ENCODE measurements at places on chromosomes 4 and X.

DNA sequence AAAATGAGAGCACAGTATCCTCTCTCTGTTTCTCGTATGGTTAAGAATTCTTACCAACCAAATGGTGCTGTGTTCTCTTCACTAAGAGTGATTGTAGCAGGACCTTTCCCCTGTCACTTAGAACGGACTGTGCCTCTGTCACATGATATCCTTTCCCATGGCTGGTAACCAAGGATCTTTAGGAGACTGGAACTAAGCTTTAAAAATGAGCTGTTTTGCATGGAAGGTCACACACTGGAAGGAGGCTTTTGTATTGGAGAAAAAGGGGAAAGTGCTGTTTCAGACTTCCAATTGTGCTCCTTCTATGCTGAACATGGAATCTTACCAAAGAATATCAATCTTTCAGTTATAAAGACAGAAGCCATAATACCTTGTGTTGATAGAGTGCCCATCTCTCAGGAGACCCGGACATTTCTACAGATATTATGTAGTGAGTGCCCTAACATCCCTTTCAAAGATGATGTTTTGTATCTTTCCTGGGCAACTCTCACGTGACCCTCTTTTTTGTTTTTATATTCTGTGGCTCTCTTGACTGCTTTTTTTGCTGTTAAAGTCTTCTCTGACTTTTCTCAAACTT lies 148.6 kb downstream of the SLC4A4 start:
- DNase-seq, result no peak

DNA sequence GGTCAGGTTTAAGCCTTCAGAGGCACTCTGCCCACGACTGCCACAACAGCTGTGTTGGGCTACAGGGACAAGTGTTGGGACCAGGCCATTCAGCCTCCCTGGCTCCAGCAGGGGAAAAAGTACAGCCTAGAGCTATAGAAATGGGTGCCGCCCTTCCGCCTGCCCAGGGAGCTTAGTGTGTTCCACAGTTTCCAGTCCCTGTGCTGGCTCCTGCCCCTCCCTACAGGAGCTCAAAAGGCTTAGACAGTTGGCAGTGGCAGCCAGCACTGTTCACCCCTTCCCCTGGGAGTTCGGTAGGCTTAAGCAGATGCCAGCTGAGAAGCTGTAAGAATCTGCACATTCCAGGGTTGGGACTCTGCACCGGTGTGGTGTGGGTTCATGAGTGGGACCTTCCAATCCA lies 408.2 kb upstream of the INTU start:
- no peak for DNase-seq

DNA sequence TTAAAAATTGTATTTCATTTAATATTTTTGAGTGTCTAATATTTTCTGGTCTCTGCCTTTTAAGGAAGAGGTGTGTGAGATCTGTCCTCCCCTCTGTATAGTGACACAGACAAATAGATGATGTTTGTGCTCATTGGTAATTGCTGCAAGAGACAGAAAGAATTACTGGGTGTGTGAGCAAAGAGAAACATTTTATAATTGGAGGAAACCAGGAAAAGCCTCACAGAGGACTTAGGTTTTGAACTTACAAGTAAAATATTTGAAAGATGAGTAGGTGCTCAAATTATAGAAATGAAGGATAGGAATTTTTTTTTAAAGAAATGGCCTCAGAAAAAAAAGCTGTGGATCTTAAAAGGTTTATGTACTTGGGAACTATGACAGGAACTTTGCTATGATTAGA lies 149.8 kb downstream of the SPCS3 start:
- no peak for DNase-seq

DNA sequence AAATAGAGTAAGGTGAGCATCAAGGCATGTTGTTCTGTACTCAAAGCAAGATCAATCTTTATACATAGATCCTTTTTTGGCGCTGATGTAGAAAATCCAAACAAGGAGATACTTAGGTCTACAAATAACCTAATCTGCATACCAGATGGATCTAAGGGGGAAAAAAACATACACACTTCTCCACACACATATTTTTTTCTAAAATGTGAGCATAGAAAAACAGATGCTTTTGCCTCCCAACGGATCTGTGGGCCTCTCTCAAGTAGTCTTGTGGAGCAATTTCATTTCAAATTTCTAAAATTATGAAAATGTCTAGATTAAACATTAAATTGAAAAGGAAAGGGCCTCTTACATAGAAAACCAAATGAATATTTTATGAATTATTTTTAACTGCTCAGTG lies 166.1 kb downstream of the GRIA3 start:
- no peak for DNase-seq

- no peak for DNase-seq
Measured at GRCh38 chr4:1164956-1165545, 7.3 kb downstream of the SPON2 start.
